Activated naive CD4-positive, alpha-beta T cell treated with anti-CD3 and anti-CD28 coated beads, Interleukin-2, amount 10 ng/mL, durations not matched to agents 7 days and 5 days (primary cell): ENCODE measurements at places on chromosomes 12 and 14.

- DNase-seq, result no peak
Observed at GRCh38 chr12:93242154-93242972, 135.4 kb upstream of the NUDT4 start.

GRCh38 chr14:87894920-87895319 lies 98.1 kb downstream of the GALC start:
- DNase-seq, result no peak

DNA sequence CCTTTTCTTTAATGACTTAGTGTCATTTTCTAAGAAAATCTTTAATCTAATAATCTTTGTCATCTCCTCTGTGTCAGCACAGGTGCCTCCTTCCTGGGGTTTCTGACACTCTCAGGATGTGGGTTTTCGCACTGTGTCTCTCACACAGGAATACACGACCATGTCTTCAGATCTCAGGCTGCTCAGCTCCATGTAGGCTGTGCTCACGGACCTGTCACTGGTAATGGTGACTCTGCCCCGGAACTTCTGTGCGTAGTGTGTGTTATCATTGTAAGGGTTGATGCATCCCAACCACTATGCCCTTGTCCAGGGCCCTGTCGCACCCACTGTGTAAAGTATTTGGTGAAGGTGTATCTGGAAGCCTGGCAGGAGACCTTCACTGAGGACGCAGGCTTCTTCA lies 647.8 kb downstream of the TMEM121 start:
- DNase-seq, result peak; percentile 77

DNA sequence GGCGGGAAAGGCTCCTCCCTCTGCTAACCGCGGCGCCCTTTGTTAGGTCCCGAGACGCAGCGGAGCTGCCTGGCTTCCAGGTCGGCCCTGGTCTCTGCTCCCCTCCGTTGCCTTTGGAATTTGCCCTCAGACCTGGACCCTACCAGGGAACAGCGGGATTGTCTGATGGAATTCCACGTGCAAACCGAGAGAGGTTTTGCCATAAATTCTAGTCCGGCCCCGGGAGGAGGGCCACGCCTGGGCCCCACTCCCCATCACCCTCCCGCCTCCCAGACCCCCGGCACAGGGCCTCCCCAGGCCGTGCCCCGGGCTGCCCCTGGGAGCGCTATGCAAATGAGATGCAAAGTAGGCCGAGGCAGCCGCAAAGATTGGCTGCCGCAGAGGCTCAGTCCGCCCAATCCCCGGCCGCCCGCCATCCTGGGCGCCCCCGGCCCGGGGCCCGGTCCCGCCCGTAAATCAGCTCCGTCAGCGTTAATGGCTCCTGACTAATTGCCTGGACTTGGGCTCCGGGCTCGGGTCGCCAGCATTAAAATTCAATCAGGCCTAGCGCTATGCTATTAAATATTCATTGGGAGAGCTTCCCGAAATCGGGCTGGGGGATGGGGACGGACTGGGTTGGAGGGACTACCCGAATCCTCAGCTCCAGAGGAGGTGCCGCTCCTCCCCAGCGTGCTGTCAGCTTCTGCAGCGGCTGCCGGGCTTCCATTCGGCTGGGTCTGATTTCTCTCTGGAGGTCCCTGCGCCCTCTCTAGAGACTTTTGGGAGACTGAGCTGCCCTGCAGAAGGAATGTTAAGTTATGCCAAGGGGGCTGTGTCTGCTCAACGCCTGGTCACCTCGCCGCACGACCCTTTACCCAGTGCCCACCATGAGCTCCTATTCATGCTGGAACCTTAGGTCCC lies 15.7 kb upstream of the FIGNL2 start:
- peak; percentile 30 for DNase-seq

DNA sequence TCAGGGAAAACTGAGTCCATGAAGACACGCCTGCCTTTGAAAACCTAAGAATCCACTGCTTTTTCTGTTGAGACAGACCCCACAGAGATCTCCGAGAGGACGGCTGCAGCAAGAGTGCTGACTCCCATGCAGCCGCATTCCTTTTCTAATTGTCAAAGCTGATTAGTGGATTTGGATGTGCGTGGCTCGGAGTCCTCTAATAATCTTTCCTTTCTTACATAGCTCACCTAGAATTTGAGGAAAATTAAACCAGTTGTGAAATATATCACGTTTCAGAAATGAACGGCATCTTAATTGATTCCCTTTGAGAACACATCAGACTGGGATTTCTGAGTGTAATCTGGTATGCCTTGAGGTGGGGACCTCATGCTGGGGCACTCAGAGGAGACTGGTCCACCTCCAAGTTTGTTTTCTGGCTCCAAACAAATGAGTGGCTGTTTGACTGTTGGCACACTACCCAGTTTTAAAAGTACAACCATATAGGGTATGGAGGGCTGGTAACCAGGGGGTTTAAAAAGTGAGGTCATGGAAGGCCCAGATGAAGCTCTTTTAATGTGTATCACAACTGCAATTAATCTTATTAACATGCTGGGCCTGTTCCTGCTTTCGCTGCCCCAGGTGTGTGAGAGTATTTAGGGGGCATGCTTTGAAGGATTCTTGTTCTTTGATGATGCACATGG lies 63.3 kb downstream of the RASSF3 start:
- DNase-seq, result no peak

GRCh38 chr14:75274899-75275569 lies 3.6 kb upstream of the FOS start:
- DNase-seq, result peak; percentile 40

DNA sequence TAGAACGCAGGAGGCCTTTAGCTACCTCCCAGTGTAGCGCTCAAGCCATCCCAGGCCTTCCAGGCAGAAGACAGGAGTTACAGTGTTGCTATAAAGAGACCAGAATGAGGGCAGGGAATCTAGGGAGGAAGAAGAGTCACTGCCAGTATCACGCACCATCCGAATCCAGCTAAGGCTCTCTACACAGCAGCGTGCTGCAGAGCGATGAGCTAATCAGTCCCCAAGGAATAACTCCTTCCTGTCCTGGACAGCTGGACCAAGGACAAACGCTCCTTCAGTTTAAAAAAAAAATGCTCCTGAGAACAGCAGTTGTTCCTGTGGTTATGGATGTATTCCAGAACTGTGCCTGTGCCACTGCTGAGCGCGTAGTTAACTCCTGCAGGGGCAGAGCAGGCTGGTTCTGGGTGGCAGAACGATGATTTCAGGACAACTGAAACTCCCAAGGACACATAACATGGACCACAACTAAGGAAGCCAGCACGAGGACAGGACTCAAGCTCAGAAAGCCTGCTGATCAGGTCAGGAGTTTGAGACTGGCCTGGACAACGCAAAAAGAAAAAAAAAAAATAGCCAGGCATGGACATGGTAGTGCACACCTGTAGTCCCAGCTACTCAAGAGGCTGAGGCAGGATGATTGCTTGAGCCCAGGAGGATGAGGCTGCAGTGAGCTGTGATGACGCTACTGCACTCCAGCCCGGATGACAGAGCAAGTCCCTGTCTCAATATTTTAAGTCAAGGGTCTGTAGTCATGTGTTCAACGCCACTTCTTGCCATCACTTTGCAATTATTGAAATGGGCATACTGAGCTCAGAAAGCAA lies 2.6 kb downstream of the IFFO1 start:
- no peak for DNase-seq

DNA sequence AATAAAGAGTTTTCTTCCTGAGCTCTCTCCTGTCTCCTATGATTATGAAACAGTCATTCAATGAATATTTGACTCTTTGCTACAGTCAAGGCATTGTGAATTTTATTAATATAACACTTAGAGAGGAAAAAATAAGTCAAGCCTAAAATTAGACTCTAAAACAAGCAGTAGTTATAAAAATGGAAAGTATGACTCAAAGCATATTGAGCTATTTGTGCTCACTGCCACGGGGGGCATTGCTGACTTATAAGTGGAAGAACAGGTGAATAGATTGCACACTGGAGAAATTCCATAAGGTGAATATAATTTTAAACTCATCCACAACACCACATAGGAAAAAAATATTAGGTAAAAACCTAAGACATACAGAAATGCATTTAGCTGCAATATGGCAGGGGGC lies 87.7 kb upstream of the CCDC196 start:
- DNase-seq, result no peak

DNA sequence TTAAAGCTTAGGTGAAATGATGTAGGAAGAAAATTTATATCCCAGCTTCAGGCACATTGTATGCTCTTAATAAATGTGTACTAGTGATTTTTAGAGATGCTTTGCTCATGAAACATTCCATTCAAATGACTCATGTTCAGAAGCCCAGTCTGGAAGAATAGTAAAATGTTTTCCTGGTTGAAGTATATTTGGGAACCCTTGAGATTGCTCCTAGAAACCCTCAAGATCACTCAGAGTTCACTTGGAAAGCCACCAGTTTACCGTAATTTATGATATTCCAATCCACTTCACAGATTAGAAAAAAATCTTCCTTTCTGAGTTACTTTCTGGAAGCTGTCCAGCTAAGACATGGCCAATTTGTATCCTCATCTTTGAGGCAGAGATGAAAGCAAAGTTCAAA lies 186.4 kb downstream of the SYT10 start:
- no peak for DNase-seq

- DNase-seq, result peak; percentile 86
Observed at GRCh38 chr14:93970965-93971634, 5.3 kb downstream of the ASB2 start.

DNA sequence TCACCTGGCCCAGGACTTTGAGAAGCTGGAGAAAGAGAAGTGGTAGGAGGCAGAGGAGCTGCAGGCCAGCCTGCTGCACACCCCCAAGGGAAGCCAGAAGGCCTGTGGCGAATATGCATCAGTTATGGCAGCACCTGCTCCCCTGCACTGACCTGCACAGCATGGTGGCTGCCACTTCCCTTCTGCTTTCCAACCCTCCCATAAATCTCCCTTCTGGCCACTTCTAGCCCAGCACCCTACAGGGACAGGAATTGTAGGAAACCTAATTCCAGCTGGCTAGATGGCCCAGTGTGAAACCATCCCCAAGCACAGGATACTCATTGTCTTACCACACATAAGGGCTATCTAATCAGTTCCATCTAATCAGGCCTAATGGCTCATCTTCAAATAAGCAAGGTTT lies 136.3 kb downstream of the TBX3 start:
- DNase-seq, result no peak
